ENCODE measurements at places on chromosomes 1 and 21. TPM values are rescaled to one million over a fixed set of nuclear protein-coding genes. Genes with fewer than 3 reads are reported as not detected.

The CDA gene
- 1.4 TPM for total RNA-seq

The RRAGC gene
- total RNA-seq: 21.0 TPM

The RGS8 gene
- not detected for total RNA-seq

GRCh38 chr1:32758795-32759430, 56.3 kb upstream of the SYNC start:
- no peak for DNase-seq

GRCh38 chr1:13948396-13948795, 248.4 kb downstream of the PRDM2 start:
- no peak for DNase-seq

GRCh38 chr1:978835-979743, 2.8 kb downstream of the PERM1 start:
- DNase-seq: no peak

DNA sequence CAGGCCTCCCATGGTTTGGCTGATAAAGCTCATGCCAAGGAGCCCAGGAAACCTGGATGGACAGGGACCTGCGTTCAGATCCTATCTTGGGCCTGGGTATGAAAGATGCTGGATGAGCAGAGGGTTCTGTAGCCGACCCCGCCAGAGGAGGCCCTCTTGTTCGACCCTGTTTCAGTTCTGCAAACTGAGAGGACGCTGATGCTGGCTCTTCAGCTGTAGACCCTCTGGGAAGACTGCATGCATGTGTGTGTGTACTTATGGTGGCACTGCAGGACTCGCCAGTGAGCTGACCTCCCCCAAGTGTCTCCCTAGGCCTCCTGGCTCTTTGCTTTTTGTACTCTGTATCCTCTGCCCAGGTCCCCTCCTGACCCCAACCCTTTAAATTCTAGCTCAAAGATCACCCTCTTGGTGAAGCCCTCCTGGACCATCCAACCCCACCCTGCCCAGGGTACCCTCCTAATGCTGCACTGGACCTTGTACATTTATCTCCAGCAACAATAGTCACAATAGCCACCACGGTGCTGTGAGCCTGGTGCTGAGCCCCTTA, 1.6 kb downstream of the EPS8L3 start:
- DNase-seq: no peak

- DNase-seq: peak; percentile 29
Observed at GRCh38 chr1:111142356-111142975, 2.4 kb downstream of the CEPT1 start.

DNA sequence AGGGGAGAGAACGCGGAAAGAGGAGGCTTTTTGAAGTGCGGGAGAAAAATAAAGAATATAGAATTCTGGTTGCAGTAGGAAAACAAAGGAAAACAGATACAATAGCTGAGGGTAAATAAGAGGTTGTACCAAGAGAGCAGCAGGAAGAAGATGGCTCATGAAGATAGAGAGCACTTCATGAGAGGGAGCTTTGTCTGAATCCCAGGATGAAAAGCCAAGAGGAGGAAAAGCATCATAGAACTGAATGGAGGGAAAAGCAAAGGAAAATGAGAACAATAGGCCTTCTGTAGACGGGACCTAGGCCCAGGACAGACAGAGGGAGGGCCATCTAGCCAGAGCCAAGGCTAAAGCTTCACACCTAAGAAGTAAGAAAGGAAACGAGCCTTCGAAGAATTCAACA, 49.5 kb downstream of the ATP6V1G3 start:
- DNase-seq: no peak

DNA sequence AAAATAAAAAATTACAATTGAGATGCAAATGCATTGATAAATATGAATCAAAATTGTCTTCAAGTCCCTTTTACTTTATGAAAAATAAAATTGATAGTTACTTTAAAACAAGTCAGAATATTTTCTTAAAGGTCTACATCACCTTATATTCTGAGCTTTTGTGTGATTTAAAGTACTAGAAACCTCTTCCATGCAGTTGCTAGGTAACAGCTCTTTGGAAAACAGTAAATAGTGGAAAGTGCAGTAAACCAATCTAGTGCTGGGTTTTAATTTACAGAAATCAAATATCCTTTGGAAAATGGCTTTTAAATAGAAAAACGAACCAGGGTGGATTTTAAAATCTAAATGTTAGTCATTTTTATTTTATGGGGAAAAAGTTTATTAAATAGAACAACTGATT, 227.9 kb downstream of the KCNT2 start:
- peak; percentile 21 for DNase-seq

DNA sequence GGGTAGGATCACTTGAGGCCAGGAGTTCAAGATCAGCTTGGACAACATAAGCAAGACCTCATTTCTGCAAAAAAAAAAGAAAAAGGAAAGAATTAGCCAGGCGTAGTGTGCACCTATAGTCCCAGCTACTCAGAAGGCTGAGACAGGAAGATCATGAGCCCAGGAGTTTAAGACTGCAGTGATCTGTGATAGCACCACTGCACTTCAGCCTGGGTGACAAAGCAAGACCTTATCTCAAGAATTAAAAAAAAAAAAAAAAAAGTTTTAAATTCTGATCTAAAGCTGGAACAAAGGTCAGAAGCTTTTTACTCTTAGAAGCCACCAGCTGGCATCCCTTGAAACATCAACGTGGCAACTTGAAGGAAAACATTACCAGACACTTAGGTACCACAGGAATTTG, 45.3 kb downstream of the HENMT1 start:
- DNase-seq: no peak

DNA sequence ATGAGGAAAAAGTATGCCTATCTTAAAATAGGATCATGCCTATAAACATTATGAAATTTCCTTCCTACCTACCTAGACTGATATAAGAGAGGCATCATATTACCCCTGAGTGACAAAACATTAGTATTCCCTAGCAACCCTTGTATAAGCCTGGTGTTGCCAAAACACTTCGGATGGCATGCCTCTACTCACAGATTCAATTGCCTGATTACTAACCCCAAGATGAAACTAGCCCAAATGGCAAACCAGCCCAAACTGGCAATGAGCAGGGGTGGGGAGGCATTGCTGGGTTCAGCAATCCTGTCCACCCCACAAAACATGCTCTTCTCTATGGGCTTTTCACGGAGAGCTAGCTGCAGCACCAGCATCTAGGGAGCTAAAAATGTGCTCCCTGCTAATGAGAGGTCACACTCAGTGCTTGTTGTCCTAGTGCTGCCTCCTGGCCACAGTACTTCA, 13.9 kb downstream of the PALMD start:
- DNase-seq: peak; percentile 99

DNA sequence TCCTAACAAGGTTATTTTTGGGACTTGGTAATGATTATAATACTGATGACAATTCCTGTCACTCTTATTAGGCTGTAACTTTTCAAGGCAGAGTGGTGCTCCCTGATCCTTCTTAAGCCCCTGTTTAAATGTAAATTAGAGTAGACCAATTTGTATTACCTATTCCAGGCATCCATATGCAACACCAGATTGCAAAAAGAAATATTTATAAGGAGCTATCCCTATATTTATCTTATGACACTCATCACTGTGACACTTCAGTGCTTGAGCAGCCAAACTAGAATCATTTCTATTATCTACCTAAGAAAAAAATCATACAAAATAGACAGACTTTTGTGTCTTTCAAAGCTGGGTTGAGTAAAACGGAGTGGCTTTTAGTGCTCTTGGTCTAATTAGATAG, 462.7 kb downstream of the ADGRL2 start:
- no peak for DNase-seq

GRCh38 chr1:34825455-34826091, 32.8 kb downstream of the GJA4 start:
- peak; percentile 8 for DNase-seq

DNA sequence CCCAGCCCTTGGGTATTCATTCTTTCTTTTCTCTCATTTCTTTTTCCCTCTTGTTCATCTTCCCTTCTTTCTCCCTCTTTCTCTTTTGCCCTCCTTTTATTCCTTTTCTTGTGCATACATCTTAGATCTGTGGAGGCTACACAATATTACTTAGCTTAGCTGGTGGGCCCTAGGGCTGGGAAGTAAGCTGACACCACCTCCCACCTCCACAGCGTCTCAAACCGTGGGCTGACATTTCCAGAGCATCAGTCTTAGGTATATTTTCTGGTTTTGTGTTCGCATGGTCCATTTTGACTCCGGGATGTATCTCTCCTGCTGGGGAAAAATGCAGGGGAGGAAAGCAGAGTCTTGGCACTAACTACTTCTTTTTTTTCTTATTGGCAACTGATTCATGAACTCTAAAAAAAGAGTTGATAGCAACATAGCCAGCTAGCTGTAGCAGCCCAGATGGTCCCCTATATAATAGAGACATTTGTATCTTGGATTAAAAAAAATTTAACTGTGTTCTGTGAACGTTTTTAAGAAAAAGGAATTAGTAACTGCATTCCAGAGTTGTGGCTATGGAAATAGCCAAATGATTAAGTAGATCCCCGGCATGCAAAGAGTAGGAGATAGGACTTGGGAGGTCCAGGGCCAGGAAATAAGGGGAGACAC, 15.5 kb downstream of the CNIH3 start:
- DNase-seq: no peak

All from bronchial epithelial cell (primary cell).